DMS 273 treated with DMSO at 0.1 percent for 48 hours (cell line): ENCODE measurements at places on chromosomes 1 and 21.

GRCh38 chr1:83734420-83734819 lies 264.5 kb downstream of the TTLL7 start:
- no peak for DNase-seq

DNA sequence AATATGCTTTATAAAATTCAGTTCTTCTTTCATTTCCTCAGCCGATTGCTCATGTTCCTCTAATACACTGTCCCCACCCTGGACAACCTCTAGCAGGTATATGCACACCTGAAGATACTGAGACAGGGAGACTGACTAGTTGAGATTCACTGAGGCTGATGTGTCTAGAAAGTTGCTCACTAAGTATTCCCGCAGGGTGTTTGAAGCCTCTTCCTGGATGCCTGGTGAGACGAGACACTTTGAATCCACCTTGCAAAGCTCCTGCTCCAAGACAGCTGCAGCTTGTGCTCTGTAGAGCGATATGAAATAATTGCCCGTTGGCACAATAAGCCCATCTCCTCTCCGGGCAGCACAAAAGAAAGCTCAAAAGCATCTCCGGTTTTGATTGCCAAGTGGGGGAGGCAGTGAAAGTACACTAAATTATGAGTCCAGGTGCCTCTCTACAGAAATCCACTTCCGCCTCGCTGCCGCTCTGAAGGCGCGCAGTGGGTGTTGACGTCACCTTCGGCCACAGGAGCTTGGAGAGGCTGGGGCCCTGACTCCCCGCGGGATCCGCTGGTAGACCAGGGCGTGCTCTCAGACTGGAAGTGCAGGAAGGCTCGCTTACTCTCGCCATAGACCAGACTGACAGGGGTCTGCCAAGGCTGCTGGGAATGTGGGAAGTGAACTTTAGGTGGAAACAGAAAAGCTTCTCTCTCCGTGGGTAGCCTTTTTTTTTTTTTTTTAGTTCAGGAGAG lies 46.3 kb downstream of the GPA33 start:
- peak; percentile 37 for DNase-seq

DNA sequence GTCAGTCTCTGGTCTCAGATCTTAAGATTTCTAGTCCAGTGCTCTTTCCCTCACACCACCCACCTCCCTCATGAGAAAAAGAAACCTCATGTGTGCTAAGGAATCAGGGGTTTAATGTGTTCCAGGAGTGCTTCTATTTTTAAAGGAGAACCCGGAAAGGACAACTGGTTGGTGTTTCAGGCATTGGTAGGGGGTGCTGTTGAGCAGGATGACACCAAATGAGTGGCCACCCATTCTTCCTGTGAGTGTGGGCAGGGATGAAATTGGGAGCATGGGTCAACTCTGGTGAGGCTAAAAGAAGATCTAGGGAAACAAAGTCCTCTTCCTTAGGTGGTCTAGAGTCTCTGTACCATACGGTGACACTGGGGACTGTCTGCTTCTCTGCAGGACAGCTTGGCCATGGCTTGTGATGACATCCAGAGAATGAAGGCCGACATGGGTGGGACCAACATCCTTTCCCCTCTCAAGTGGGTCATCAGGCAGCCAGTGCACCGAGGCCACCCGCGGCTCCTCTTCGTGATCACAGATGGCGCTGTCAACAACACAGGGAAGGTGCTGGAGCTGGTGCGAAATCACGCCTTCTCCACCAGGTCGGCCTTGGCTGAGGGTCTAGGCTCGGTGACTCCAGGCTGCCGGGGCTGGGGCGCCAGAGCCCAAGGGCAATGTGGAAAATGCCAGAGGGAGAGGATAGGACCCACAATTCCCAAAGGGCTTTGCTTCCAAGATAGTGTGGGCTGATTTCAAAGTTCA lies 39.3 kb downstream of the VWA5B1 start:
- DNase-seq, result no peak

DNA sequence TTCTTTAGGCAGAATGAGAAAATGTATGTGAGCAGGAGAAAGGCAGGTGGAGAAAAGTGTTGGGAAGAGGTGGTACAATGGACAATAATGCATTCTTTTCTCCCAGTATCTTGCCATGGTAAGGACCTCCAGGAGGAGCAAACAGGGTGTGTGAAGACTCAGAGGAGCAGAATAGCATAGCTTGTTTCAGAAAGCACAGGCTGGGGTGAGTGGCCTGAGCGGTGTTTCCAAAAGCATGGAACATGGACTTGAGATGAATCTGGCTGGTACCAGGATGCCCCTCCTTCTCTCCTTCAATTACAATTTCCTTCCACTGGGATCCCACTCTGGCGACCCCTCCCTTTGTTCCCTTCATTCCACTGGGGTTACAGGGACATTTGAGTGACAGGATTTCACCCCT lies 123.4 kb upstream of the TNR start:
- DNase-seq, result no peak

- no peak for DNase-seq
Observed at GRCh38 chr1:227378871-227379554, 60.7 kb upstream of the CDC42BPA start.

DNA sequence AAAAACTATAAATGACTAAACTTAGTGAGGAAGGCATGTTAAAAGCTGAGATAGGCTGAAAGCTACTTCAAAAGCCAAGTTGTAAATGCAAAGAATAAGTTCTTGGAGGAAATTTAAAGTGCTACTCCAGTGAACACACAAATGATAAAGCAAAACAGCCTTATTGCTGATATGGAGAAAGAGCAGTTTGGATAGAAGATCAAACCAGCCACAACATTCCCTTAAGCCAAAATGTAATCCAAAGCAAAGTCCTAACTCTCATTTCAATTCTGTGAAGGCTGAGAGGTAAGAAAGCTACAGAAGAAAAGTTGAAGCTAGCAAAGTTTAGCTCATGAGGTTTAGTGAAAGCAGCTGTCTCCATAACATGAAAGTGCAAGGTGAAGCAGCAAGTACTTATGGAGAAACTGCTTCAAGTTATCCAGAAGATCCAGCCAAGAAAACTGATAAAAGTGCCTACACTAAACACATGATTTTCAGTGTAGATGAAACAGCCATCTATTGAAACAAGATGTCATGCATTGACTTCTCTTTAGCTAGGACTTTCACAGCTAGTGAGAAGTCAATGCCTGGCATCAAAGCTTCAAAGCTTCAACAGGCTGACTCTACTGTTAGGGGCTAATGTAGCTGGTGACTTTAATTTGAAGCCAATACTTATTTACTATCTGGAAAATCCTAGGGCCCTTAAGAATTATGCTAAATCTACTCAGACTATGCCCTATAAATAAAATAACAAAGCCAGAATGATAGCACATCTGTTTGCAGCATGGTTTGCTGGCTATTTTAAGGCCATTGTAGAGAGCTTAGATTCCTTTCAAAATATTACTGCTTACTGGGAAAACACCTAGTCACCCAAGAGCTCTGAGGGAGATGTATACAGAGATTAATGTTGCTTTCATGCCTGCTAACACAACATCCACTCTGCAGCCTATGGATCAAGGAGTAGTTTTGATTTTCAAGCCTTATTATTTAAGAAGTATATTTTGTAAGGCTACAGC lies 188.6 kb downstream of the EIF4G3 start:
- DNase-seq, result no peak

- no peak for DNase-seq
Observed at GRCh38 chr1:183546427-183546826, 43.8 kb downstream of the NCF2 start.

DNA sequence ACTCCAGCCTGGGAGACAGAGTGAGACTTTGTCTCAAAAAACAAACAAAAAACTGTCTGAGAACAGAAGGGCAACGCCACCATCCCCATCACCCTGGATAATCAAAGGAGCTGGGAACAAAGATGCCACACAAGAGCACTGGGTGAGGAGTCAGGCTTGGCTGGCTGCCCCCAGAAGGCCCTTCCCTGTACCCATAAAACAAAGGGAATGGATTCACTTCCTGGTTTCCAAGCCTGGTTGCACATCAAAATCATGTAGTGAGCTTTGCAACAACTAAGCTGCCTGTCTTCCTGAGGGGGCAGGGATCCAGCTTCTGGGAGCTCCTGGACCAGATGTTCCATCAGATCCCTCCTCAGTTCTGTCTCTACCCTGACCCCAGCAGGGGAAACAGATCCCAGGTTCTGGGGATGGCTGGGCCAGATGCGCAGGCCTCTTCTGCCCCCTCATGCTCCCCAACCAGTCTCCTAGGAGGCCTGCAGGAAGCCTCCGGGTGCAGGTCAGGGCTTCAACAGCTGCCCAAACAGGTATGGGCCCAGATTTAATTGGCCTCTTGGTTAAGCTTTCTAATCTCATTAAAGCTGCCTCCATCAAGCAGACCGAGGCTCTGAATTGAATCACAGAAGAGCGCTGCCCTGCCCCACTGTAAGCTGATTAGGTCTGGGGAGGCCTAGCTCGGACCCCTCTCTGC lies 97.8 kb downstream of the MRPL37 start:
- no peak for DNase-seq

DNA sequence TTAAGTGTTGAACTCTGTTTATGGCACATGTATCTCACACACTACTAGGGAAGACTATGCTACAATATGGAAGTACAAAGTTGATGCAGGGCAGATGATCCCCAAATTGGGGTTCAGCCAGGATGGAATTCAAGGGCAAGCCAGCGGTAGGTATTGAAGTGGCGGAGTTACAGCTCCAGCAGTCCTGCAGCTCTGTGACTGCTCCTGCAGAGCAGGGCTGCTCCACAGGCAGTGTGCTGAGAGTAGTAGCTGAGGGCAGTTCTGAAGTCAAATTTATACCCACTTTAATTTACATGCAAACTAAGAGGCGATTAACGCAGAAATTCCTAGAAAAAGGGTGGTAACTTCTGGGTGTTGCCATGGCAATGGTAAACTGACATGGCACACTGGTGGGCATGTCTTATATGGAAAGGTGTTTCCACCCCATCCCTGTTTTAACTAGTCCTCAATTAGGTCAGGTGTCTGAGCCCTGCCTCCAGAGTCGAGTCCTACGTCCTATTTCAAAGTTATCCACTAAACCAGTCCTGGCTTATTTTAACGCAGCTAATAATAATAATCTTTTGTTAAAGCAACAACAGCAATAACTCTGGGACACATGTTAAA lies 20.6 kb upstream of the CENPF start:
- DNase-seq, result no peak

DNA sequence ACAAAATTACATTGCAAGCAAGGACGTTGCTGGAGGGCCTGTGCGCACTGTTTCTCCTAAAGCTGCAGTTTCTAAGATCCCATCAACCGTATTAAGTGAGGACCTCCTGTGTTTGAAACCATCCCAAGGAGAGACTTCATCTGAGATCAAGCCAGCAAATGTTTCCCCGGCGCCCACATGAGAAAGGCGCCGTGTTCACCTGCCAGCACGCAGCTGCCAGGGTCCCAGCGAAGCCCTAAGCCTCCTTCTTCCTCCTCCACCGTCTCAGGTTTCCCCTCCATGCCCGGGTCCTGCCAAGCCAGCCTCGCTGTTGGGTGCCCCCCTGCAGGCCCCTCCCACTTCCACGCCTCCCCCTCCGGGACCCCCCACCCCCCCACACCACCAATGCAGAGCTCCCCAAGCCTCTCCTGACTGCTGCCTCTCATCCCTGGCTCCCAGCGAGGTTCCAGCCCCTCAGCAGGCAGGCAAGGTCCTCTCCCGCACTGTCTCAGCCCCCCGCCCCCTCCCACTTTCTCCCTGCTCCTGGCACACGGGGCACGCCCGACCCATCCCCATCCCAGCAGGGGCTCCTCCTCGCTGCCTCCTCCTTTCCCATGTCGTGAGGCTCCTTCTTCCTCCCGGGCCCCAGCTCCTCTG lies 8.6 kb upstream of the TFF1 start:
- no peak for DNase-seq

- DNase-seq, result no peak
Observed at GRCh38 chr1:104056786-104057185, 307.1 kb downstream of the AMY1C start.

GRCh38 chr21:39666681-39667315 lies 54.1 kb downstream of the B3GALT5 start:
- DNase-seq, result no peak

DNA sequence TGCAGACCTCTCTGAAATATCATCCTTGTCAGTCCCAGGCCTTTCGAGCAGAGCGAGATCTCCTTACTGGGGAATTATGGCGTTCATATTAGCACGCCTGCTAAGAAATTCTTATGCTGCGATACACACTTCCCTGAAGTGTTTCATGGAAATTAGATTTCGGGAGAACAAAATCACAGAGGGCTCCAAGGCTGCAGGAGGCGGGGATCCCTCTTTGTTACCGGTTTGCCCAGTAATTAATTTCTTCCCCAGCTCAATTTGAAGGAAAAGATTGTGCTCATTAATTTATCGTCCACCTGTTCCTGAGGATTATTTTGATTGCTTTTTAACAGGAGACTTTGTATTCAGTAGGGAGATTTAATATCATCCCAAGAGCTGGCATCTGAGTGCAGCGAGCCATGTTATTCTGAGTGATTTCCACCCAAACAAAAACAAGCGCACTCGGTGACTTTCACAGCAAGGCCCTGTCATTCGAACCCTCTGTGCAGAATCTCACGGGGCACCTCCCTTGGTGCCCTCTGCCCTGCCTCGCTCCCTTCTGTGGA lies 202.3 kb upstream of the GALNT2 start:
- no peak for DNase-seq

- DNase-seq, result no peak
Observed at GRCh38 chr1:103448560-103448959, 76.9 kb upstream of the RNPC3 start.

GRCh38 chr21:43020771-43021170 lies 46.4 kb downstream of the PKNOX1 start:
- no peak for DNase-seq

DNA sequence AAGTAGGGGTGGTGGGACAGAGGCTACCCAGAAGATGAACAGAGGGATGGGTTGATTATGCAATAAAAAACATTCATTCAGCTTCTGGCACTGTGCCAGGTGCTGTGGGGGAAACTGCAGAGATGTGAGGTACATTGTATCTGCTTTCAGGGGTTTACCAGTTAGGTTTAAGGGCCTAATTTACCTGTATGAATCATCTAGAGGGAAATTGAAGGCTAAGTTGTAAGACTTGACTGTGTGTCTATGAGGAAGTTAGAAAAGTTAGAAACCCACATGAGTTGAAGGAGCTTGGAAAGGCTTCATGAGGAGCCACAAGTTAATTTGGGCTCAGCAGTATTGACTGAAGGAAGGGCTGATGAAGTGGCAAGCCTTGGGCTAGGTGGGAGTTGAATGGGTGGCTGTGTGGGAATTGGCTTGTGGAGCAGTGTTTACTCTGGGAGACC lies 36.7 kb upstream of the APOBEC4 start:
- DNase-seq, result no peak
